ENCODE measurements at places on chromosomes 3 and 15. TPM values are rescaled to one million over a fixed set of nuclear protein-coding genes. Genes with fewer than 3 reads are reported as not detected.

Gene WWTR1
- 61.3 TPM for total RNA-seq

Gene INKA1
- not detected for total RNA-seq

Gene TMOD2
- total RNA-seq = 10.0 TPM

Gene GPR160
- total RNA-seq = 69.6 TPM

Gene MFGE8
- 380 TPM for total RNA-seq

Gene LARP6
- total RNA-seq = 9.8 TPM

GRCh38 chr15:69529141-69529540, 76.5 kb downstream of the RPLP1 start:
- no peaks in the 10 kb centered on the region for H3K27me3 ChIP-seq
- H3K27ac ChIP-seq = no peak overlapping the region
- H3K4me1 ChIP-seq = peaks cover 19% of the 10 kb centered on the region
- no peak for DNase-seq

DNA sequence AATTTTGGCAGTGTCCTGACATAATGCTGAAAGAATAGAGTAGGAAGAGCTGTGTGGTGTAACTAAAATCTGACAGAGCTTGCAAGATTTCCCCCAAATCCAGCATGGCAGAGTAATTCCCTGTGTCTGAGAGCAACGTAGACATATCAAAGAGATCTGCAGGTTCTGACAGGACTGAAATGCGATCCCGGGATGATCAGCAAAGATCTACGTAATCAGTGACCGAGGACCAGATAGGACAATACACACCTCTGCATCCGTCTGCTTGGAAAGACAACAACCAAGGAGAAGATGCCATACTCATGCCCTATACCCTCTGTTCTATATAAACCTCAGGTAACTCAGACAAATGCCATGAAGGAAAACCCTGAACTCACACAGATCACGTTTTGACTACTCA, 26.6 kb upstream of the SYNPR start:
- DNase-seq = no peak
- H3K4me3 ChIP-seq = no peak overlapping the region
- no peak overlapping the region for H3K27ac ChIP-seq
- no peaks in the 10 kb centered on the region for H3K36me3 ChIP-seq

DNA sequence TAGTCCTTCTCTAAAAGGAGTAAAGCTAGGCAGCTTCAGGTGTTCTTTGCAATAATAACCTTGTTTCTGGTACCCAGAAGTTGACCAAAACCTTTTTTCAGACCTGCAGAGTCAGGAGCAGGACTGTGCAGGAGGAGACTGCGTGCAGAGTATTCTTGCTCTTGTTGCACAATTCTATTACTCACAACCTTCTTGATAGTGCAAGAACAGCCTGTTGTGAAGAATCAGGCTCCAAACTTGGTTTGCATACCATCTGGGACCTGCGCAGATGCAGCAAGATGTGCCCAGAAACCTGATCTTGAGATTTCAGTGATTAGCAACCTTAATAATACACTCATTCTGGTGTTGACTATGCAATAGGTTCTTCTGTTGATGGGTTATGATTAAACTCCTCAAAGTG, 111.9 kb downstream of the ATG7 start:
- no peaks in the 10 kb centered on the region for H3K36me3 ChIP-seq
- no peak for DNase-seq
- H3K27ac ChIP-seq = no peak overlapping the region
- H3K4me3 ChIP-seq = no peak overlapping the region
- peaks cover 58% of the 10 kb centered on the region for H3K4me1 ChIP-seq

- no peaks in the 10 kb centered on the region for H3K36me3 ChIP-seq
- H3K4me3 ChIP-seq = no peak overlapping the region
- H3K4me1 ChIP-seq = no peaks in the 10 kb centered on the region
- peak; percentile 23 for DNase-seq
- H3K27ac ChIP-seq = no peak overlapping the region
- H3K27me3 ChIP-seq = no peaks in the 10 kb centered on the region
Observed at GRCh38 chr3:190175490-190175889, 54.8 kb upstream of the P3H2 start.

DNA sequence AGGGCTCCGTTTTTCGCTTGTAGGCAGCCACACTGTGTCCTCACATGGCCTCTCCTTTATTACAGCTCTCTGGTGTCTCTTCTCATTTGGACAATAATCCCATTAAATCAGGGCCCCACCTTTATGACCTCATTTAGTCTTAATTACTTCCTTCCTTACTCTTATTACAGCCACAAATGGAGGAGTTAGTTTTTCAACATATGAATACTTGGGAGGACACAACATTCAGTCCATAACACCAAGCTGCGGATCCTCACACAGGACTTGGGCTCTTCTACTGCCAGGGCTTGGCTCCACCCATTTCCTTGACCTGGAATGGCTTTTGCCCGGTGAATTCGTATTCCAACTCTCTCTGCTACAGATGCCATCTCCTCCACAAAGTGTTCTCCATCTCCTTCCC, 74.3 kb upstream of the SLC7A14 start:
- H3K4me3 ChIP-seq = no peak overlapping the region
- H3K27me3 ChIP-seq = no peaks in the 10 kb centered on the region
- no peaks in the 10 kb centered on the region for H3K36me3 ChIP-seq
- H3K27ac ChIP-seq = no peak overlapping the region
- no peaks in the 10 kb centered on the region for H3K4me1 ChIP-seq
- no peak for DNase-seq

DNA sequence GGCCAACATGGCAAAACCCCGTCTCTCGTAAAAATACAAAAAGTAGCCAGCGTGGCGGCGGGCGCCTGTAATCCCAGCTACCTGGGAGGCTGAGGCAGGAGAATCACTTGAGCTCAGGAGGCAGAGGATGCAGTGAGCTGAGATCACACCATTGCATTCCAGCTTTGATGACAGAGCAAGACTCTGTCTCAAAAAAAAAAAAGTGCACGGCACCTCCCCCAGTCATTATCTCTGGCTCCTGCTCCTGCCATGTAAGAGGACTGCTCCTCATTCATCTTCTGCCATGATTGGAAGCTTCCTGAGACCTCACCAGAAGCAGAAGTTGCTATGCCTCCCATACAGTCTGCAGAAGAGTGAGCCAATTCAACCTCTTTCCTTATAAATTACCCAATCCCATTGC, 4.0 kb upstream of the ALG1L2 start:
- no peaks in the 10 kb centered on the region for H3K4me1 ChIP-seq
- H3K27ac ChIP-seq = no peak overlapping the region
- no peak overlapping the region for H3K4me3 ChIP-seq
- H3K36me3 ChIP-seq = no peaks in the 10 kb centered on the region
- no peak for DNase-seq

GRCh38 chr3:169029674-169030285, 633.7 kb downstream of the MECOM start:
- H3K27ac ChIP-seq = no peak overlapping the region
- no peaks in the 10 kb centered on the region for H3K36me3 ChIP-seq
- no peaks in the 10 kb centered on the region for H3K27me3 ChIP-seq
- peaks cover 13% of the 10 kb centered on the region for H3K4me1 ChIP-seq

GRCh38 chr3:175357758-175358157, 498.6 kb downstream of the NAALADL2 start:
- no peaks in the 10 kb centered on the region for H3K36me3 ChIP-seq
- H3K27me3 ChIP-seq = no peaks in the 10 kb centered on the region
- no peak overlapping the region for H3K4me3 ChIP-seq
- H3K4me1 ChIP-seq = no peaks in the 10 kb centered on the region
- no peak for DNase-seq
- H3K27ac ChIP-seq = no peak overlapping the region

DNA sequence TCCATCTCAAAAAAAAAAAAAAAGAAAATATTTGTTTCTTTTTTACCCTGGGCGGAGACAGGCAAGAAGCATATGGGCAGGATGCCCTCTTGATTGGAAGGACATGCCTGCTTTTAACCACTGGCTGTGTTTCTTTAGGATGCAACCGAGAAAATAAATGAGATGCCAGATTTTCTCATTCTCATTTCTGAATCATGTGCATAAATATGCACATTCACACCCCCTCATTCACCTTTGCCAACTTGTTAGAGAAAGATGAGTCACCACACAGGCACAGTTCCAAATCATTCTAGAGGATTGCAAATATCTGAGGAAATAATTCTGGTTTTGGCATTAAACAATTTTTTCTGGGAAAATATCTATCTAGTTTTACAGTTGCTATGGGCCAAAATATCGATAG, 3.3 kb downstream of the LIPH start:
- peak overlapping the region; percentile 88 for H3K27ac ChIP-seq
- H3K27me3 ChIP-seq = no peaks in the 10 kb centered on the region
- peaks cover 20% of the 10 kb centered on the region for H3K4me1 ChIP-seq
- H3K4me3 ChIP-seq = peak overlapping the region; percentile 43
- peak; percentile 87 for DNase-seq
- H3K36me3 ChIP-seq = no peaks in the 10 kb centered on the region

- no peaks in the 10 kb centered on the region for H3K27me3 ChIP-seq
- H3K27ac ChIP-seq = no peak overlapping the region
- DNase-seq = no peak
- H3K4me3 ChIP-seq = no peak overlapping the region
Observed at GRCh38 chr3:161212906-161213305, 8.2 kb upstream of the NMD3 start.

- peaks cover 12% of the 10 kb centered on the region for H3K4me1 ChIP-seq
- no peak for DNase-seq
- H3K27me3 ChIP-seq = no peaks in the 10 kb centered on the region
- no peak overlapping the region for H3K27ac ChIP-seq
- H3K4me3 ChIP-seq = no peak overlapping the region
Observed at GRCh38 chr3:122458992-122459391, 43.1 kb upstream of the WDR5B start.

- H3K27me3 ChIP-seq = no peaks in the 10 kb centered on the region
- no peaks in the 10 kb centered on the region for H3K36me3 ChIP-seq
- no peak overlapping the region for H3K27ac ChIP-seq
- H3K4me3 ChIP-seq = no peak overlapping the region
- H3K4me1 ChIP-seq = no peaks in the 10 kb centered on the region
Observed at GRCh38 chr3:156802821-156803606, 23.1 kb upstream of the LEKR1 start.

- no peak overlapping the region for H3K4me3 ChIP-seq
- no peak for DNase-seq
- H3K36me3 ChIP-seq = no peaks in the 10 kb centered on the region
Observed at GRCh38 chr3:189871418-189871817, 240.2 kb downstream of the TP63 start.

GRCh38 chr15:69305204-69305931, 6.7 kb downstream of the PAQR5 start:
- DNase-seq = peak; percentile 62
- no peaks in the 10 kb centered on the region for H3K4me1 ChIP-seq
- peaks cover 14% of the 10 kb centered on the region for H3K27me3 ChIP-seq
- no peak overlapping the region for H3K4me3 ChIP-seq

- no peak overlapping the region for H3K27ac ChIP-seq
- H3K4me1 ChIP-seq = no peaks in the 10 kb centered on the region
- no peaks in the 10 kb centered on the region for H3K27me3 ChIP-seq
- no peak overlapping the region for H3K4me3 ChIP-seq
Observed at GRCh38 chr3:178140531-178141304, 395.5 kb upstream of the KCNMB2 start.

GRCh38 chr3:22121068-22121701, 370.2 kb upstream of the ZNF385D start:
- H3K4me1 ChIP-seq = no peaks in the 10 kb centered on the region
- H3K4me3 ChIP-seq = no peak overlapping the region
- DNase-seq = no peak
- H3K36me3 ChIP-seq = no peaks in the 10 kb centered on the region
- no peaks in the 10 kb centered on the region for H3K27me3 ChIP-seq
